Urinary bladder (tissue), 4 donors: ENCODE measurements at places on chromosomes 6 and 20. TPM values are rescaled to one million over a fixed set of nuclear protein-coding genes. Genes with fewer than 3 reads are reported as not detected.

The PACRG gene
- 5.6 TPM for total RNA-seq

The FAXC gene
- total RNA-seq = 19.4 TPM

The CYP39A1 gene
- total RNA-seq = 13.3 TPM

The SEMG1 gene
- not detected for total RNA-seq

The RIPPLY2 gene
- total RNA-seq = 0.26 TPM
